ENCODE measurements at places on chromosomes 3 and 15. TPM values are rescaled to one million over a fixed set of nuclear protein-coding genes. Genes with fewer than 3 reads are reported as not detected.

Gene SLC15A2
- 0.19 TPM for total RNA-seq

Gene CCDC39
- total RNA-seq, result not detected

Gene RABL3
- 16.8 TPM for total RNA-seq

GRCh38 chr3:65153850-65154512 lies 466.2 kb upstream of the ADAMTS9 start:
- no peak for DNase-seq
- H3K4me1 ChIP-seq, result no peaks in the 10 kb centered on the region
- no peaks in the 10 kb centered on the region for H3K36me3 ChIP-seq
- H3K27me3 ChIP-seq, result no peaks in the 10 kb centered on the region

DNA sequence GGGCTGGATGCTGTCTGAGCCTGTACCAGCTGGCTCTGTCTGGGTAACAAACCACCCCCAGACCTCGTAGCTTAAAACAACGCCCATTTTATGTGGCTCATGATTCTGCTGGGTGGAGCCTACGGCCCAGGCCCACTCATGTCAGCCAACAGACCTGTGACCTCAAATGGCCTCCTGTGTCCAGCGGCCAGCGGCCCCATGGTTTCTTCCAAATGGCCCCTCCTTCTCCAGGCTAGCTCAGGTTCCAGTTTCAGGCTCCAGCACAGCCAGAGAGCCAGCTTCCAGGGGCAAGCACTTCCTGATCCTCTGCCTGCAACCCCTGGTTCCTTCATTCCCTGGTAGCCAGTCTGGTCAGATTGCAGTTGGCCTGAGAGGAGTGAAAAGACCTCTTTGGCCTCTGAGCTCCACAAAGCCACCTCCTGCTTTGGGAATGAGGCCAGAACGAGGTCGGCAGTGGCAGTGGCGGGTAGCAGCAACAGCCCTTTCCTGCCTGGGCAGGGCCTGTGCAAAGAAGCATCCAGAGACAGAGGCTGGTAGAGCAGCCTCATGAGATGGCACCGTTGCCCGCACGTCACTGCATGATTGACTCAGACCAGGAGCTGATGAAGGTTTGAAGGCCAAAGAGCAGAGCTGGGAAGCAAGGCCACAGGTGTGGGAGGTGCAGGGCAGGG lies 21.0 kb upstream of the PLXNA1 start:
- H3K4me1 ChIP-seq, result peaks cover 10% of the 10 kb centered on the region
- no peak overlapping the region for H3K27ac ChIP-seq
- DNase-seq, result no peak
- H3K27me3 ChIP-seq, result no peaks in the 10 kb centered on the region
- H3K4me3 ChIP-seq, result no peak overlapping the region
- H3K36me3 ChIP-seq, result no peaks in the 10 kb centered on the region

- peaks cover 45% of the 10 kb centered on the region for H3K36me3 ChIP-seq
- no peak for DNase-seq
- H3K4me3 ChIP-seq, result no peak overlapping the region
These were observed 25.3 kb downstream of the TRA2B start for GRCh38 chr3:185912512-185912911.

GRCh38 chr3:27637346-27637995 lies 84.7 kb downstream of the EOMES start:
- H3K27ac ChIP-seq, result no peak overlapping the region
- H3K4me1 ChIP-seq, result peaks cover 5% of the 10 kb centered on the region

GRCh38 chr3:13041113-13041776 lies 32.0 kb downstream of the IQSEC1 start:
- H3K4me1 ChIP-seq, result peaks cover 4% of the 10 kb centered on the region
- no peaks in the 10 kb centered on the region for H3K36me3 ChIP-seq
- DNase-seq, result no peak
- no peak overlapping the region for H3K27ac ChIP-seq

- H3K36me3 ChIP-seq, result no peaks in the 10 kb centered on the region
- no peak overlapping the region for H3K4me3 ChIP-seq
- no peaks in the 10 kb centered on the region for H3K4me1 ChIP-seq
These were observed 52.7 kb upstream of the OXTR start for GRCh38 chr3:8822141-8822540.

- H3K27me3 ChIP-seq, result no peaks in the 10 kb centered on the region
- peak overlapping the region; percentile 85 for H3K27ac ChIP-seq
- H3K36me3 ChIP-seq, result peaks cover 2% of the 10 kb centered on the region
- H3K4me1 ChIP-seq, result peaks cover 41% of the 10 kb centered on the region
- peak overlapping the region; percentile 83 for H3K4me3 ChIP-seq
These were observed 1.2 kb downstream of the TWF2 start for GRCh38 chr3:52237657-52238172.

- DNase-seq, result no peak
- no peak overlapping the region for H3K4me3 ChIP-seq
- no peak overlapping the region for H3K27ac ChIP-seq
- H3K4me1 ChIP-seq, result no peaks in the 10 kb centered on the region
- H3K36me3 ChIP-seq, result no peaks in the 10 kb centered on the region
- H3K27me3 ChIP-seq, result no peaks in the 10 kb centered on the region
These were observed 612.2 kb upstream of the GOLIM4 start for GRCh38 chr3:168707900-168708299.

DNA sequence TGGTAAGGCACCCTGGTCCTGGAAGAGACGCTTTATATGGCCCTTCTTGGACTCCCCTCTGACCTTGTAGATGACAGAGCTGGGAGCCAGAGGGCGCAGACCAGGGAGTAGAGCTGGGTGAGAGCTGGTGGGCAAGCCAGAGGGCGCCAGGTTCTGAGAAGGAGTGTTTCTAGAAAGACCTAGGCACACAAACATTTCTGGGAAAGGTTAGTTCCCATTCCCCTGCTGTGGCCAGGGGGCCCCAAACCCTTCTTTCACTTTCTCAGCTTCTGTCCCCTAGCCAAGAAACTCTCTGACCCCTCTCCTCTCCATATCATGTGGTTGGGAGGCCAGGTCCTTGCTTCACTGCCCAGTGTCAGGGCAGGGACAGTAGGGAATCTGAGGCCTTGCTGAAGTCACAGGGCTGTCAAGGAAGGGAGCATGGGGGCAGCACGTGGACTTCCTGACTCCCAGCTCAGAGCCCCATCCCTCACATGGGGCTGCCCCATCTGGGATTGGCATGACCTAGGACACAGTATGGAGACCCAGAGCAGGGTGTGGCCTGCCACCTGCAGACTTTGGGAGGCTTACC lies 3.6 kb downstream of the HEMK1 start:
- no peak overlapping the region for H3K27ac ChIP-seq
- DNase-seq, result no peak
- H3K4me1 ChIP-seq, result no peaks in the 10 kb centered on the region
- H3K4me3 ChIP-seq, result no peak overlapping the region

DNA sequence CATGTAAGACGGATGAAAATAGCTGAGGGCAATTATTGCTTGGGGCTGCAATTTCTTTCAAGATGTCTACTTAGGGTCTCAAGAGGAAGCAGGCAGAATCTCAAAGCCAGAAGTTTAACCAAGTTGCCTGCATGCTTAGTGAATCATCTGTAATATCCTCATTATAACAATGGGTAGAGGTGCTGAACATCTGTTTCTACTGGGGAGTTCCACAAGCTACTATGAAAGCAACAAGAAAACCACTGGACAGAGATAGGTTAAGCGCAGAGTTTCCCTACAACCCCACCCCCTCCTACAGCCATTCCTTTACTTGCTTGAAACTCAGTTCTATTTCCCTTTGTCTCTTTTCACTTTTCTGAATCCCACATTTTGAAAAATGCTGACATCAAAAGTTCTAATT lies 759.4 kb upstream of the GBE1 start:
- H3K4me3 ChIP-seq, result no peak overlapping the region
- H3K4me1 ChIP-seq, result no peaks in the 10 kb centered on the region
- no peak overlapping the region for H3K27ac ChIP-seq
- H3K36me3 ChIP-seq, result no peaks in the 10 kb centered on the region

Data from astrocyte (in vitro differentiated cells and primary cell).